ENCODE measurements at places on chromosomes 1 and 21.

GRCh38 chr1:70411360-70411844, 334 bp downstream of the CTH start:
- no peak for DNase-seq

DNA sequence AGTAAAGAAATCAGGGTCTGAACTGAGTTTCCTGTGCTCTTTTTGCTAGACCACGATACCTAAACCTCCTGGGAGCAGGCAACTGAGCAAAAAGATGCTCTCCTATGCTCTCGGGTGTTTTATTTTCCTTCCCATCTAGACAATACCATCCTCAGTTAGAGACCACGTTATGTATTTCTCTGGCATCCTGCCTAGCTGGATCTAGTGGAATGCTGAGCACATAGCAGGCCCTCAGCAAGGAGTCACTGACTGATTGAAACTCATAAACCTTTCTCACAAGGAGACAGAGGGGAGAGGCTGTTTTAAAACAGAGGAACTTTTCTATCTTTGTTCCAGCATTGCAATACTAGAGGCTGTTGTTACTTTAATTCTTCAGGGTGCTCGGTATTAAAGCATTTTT, 168.0 kb downstream of the CYYR1 start:
- DNase-seq, result no peak

DNA sequence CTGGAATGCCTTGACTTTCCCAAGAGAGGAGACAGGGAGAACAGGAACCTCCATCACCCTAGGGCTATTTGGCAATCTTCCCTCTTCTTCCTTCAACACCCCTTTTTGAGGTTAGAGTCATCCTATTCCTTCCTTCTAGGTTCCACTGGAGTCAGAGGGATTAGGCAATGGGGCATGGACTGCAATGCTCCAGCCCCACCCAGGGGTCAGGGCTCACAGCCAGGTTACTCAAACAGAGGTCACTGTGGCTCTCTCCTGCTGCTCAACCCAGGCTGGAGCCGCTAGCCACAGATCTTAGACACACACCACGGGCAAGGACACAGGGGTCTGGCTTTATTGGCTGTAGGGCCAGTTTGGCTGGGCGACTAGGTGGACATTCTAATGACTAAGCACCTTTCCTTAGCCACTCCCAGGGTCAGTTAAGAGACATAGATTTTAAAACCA, 145.5 kb upstream of the NRIP1 start:
- no peak for DNase-seq

- no peak for DNase-seq
Observed at GRCh38 chr1:189007824-189008223, 1469.8 kb downstream of the BRINP3 start.
